ENCODE measurements at places on chromosomes 5 and 9.
A peak's percentile ranks its signal among the peaks of the same experiment; 100 is the strongest.

- no peak for DNase-seq
Measured at GRCh38 chr9:71637375-71637774, 130.9 kb downstream of the CEMIP2 start.

DNA sequence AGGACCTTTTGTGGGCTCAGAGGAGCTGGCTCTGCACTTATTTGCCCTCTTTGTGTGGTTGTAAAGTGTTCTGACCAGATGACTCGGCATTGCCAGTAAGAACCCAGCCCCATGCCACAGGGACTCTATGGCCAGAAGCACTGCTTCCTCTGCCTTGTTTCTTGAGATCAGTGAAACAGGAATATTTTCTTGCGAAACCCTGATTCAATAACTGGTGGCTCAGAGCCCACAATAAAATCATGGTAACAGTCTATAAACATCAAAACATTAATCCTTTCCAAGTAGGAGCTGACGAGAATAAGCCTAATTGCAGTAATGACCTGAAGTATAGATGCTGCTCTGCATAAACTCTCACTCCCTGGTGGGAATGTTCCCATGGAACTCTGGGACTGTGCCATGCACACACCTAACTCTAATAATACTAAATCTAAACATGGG lies 344.3 kb downstream of the ZNF608 start:
- DNase-seq, result no peak

DNA sequence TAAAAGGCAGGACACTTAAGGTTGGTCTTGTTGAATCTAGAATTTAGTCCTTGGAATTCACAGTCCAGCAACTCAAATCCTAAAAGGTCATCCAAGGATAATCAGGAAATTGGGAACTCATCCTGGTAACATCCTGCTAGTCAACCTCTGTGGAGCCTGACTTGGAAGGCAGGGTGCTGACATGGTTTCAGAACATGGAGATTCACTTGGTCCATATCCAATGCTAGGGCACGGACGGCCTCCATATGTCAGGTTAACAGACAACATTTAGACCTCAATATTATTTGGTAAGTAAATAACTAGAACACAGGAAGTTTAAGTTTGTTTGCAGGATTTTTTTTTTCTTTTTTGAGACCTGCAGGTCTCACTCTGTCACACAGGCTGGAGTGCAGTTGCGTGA lies 783 bp upstream of the DNAH5 start:
- DNase-seq, result no peak

DNA sequence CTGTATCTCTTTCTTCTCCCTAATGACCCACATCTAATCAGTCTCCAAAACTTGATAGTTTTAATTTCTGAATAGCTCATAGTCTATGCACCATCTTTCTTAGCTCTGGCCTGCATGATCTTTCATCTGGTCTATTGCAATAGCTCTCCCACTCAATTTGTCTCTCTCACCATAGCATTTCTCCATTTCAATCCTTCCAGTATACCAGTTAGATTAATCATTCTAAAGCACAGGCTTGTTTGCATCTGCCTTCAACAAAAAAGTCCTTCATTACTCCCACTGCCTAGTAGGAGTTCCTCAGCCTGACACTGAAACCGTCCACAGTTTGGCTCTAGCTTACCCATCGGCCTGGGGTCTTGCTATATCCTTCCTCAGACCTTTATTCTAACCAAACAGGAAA lies 344.9 kb downstream of the ENC1 start:
- DNase-seq, result no peak

- no peak for DNase-seq
Measured at GRCh38 chr5:180287868-180288267, 4.0 kb downstream of the MAPK9 start.

GRCh38 chr5:71790433-71790832 lies 71.4 kb downstream of the CARTPT start:
- DNase-seq, result no peak

DNA sequence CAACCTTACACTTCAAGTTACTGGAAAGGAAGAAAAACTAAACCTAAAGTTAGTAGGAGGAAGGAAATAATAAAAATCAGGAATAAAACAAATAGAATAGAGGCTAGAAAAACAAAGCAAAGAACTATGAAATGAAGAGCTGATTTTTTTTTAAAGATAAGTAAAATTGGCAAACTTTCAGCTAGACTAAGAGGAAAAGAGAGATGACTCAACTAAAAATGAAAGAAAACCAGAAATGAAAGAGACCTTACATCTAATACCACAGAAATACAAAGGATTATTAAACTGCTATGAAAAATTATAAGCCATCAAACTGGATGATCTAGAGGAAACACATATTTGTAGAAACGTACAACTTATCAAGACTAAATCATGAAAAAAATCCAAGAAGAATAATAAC lies 60.0 kb downstream of the PRRC1 start:
- no peak for DNase-seq

DNA sequence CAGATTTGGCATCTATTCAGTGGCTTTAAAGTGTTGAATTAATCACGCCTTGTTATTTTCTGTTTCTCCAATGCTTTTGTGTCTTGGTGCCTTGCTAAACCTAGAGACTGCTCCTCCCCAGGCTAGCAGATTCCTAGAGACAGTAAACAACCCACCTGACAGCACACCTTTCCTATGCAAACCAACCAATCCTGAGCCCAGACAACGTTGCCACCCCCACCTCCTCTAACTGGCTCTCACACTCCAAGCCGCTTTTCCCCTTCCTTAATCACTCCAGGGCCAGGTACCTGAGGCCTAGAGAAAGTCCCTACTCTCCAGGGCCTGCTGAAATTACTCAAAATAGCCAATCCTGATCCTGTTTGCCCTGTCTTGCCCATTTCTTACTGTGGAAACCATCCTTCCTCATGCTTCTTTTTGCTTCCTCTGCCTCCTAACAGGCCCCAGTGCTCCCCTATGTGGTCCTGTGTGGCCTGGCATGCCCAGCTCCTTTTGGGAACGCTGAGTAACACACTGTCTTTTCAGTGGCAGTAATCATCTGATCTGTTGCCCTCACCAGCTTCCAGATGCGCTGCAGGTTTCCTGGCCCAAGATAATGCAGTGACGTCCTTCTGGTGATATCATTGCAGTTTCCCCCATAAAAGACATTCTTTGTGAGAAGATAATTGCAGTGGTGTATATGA lies 53.4 kb downstream of the GAS1 start:
- DNase-seq, result no peak

DNA sequence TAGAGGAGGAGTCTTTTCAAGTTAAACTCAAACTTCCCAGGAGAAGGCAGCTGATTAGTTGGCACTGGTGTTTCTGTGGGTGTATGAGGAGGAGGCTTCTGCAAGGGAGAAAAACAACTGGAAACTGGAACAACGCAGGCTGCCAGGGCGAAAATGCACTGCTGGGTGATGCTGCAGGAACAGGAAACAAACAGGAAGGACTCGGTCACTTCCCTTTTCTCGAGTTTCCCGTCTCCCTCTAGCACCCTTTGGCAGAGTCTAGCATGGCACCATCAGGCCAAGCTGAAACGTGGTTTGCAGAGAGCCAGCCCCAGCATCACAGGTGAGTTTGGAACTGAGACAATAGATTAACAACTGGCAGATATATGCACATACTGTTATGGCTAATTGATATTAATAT lies 77.5 kb upstream of the CAST start:
- DNase-seq, result no peak

DNA sequence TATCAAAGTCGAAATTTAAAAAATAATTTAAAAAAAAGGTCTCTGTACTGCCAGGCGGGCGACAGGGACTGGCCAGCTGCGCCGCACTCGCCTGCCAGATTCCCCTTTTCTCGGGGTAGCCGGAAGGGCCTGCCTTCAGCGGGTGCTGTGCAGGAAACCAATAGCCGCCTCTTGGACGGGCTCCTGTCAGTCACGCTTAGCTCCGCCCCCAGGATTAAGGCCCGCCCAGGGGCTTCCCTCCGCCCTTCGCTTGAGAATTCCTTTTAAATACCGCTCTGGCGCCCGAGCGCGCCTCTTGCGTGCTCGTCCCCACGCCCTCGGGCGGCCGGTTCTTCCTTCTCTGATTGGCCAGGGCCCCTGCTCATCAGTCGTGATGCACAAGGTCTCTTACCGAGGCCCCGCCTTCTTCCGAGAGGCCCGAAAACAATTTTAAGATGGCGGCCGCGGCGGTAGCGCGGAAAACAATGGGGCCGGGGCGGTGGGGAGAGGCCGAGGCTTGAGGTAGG lies at the start of gene MAML1:
Gene MAML1, plus strand, starts transcription at position 411 of the 506 bp plus-strand sequence. CDS start 291 bp downstream, outside the sequence.
- peak; percentile 91 for DNase-seq

DNA sequence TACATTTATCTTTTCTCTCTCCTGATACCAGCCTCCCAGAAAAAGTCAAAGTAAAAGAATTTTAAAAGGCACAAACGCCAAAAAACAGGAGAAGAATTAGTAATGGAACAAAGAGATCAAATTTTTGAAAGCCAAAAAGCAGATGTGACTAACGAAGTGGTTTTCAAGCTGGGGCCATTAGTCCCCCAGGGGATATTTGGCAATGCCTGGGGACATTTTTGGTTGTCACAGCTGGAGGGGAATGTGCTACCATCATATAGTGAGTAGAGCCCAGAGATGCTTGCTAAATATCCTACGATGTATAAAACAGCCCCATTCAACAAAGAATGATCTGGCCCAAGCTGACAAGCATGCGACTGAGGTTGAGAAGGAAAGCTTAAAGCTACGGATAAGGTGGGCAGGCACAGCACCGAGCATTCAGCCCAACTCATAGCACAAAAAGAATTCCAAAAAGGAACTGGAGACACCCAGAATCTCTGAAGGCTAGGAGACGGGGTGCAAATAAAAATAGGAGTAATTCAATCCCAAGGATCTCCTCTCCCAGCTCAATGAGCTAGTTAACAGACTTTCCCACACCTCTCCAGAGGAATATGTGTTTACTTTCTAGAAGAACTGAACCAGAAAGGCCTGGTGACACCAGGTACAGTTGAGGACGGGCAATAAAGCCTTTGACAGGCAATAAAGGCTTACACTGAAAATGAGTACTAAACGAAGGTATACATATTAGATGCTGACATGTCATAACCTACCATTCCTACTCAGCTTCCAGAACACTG lies 269.0 kb downstream of the DENND1A start:
- DNase-seq, result no peak

DNA sequence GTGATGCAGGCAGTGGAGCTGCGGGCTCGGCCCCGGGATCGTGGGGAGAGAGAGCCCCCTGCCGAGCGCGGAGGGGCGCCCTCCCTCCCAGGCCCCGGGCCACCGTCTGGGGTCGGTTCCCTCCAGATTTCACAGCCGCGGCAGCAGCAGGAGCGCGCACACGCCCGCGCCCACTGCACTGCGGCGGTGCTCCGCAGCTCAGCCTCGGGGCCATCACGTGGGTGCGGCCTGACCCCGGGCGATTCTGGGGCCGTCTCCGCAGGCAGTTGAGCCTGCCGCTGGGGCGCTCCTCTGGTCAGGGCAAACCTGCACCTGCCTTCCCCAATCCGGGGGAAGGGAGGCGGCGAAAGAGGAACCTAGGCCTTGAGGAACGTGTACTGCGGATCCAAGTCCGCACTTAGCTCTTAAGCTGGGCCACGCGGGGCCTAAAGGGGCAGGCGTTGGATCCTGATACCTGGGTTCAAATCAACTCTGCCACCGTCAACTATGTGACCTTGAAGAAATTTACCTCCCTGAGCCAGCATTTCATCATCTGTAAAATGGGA lies 9.4 kb upstream of the DELE1 start:
- no peak for DNase-seq

- DNase-seq, result no peak
Measured at GRCh38 chr9:83956086-83956435, 24.0 kb downstream of the HNRNPK start.

DNA sequence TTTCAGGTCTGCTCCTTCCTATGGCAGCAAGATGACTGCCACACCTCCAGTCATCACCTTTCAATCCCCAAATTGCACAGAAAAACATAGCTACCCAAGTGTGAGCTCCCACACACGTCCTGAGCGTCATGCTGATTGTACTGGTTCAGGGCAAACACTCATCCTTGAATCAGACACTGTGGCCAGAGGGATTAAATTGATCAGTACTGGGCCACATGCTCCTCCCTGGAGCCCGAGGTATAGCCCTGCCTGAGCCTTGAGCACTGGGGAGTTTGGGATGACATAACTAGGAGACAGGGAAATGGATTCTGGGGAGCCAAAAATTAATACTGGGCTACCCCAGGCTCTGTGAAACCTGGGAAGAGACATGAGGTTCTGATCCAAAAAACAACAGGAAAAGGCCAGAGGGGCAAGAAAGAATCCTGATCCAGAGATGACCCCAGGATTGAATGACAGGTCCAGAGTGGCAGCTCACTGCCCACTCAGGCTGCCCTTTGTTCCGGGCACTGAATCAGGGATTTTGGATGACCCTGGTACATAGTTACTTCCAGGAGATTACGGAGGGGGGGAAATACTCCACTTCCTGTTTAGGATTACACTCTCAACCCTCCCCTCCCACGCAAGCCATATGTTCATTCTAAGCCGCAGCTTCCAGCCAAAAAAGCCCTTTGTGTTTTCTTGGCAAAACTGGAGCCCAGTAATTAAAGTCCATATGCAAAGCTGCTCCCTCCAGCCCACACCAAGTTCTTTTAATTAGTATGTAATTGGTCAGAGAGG lies 141.6 kb upstream of the SPRY4 start:
- no peak for DNase-seq

Data from 8988T (cell line).